ENCODE measurements at places on chromosomes 1 and 21.

DNA sequence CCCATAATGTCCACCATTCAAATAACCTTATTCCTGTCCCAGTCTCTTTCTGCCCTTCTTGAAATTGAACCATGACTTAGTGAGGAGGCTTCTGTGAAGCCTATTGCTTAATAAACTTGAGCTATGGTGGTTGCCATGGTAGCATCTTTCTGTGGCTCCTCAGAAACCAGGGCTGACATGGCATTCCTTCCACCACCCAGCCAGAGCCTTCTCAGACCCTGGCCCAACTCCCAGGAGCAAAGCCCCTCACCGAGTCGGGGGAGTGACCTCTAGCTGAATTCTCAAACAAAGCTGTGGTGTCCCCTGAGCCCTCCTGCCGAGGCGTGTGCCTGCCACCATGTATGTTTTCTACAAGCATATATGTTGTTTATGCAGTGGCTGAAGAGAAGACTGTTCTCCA is 259.1 kb downstream of the CACNA1E start:
- DNase-seq, result no peak

DNA sequence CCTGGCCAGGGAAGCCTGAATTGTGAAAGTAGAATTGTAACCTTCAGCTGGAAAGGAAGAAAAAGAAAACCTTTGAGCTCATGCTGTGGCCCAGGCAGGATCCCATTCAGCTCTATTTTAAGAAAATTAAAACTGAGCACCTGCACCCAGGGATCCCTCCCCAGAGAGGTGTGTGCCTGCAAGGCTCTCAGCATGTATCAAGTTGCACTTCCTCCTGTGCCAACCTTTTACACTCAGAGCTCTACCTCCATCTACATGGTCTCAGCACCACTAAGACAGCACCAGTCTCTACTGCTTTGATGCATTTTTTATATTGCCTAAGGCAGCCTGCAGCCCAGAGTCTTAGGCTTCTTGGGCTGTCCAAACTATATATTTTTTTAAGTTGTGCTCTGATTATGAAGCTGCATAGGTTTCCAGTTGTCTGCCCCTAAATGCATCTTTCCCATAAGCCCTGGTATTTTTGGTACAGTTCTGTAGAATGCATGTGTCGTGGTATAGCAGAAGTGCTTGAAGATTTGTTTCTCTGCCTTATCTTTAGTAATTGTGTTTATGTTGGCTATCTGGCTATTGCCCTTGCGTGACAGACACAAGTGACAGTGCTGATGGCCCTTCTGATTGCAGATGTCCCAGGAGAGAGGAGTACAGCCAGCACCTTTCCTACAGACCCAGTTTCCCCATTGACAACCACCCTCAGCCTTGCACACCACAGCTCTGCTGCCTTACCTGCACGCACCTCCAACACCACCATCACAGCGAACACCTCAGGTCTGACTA is 63.1 kb downstream of the PTPRC start:
- no peak for DNase-seq

DNA sequence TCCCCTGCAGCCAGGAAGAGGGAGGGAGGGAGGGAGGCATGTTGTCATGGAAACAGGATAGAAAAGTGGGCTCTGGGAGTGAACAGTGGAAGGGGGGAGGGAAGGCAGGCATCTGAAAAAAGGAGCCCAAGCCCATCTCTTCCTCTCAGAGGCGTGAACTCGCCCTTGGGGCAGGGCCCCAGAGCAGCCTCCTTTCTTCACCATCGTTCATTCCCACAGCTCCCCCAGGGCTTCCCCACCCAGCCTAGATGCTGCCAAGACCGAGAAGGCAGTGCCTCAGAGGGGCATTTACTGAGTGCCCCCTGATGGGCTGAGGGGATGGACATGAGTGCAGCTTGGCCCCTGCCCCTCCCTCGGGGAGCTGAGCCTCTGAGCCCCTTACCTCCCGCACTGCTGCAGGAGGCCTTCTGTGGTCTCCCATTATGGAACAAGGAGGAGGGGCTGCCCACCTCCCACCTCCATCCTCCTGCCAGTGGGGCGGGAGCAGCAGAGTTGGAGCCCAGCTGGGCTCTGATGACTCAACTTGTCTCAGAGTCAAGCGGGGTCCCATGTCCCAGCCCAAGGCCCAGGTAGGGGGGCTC is 39.1 kb upstream of the KIF21B start:
- DNase-seq, result no peak

DNA sequence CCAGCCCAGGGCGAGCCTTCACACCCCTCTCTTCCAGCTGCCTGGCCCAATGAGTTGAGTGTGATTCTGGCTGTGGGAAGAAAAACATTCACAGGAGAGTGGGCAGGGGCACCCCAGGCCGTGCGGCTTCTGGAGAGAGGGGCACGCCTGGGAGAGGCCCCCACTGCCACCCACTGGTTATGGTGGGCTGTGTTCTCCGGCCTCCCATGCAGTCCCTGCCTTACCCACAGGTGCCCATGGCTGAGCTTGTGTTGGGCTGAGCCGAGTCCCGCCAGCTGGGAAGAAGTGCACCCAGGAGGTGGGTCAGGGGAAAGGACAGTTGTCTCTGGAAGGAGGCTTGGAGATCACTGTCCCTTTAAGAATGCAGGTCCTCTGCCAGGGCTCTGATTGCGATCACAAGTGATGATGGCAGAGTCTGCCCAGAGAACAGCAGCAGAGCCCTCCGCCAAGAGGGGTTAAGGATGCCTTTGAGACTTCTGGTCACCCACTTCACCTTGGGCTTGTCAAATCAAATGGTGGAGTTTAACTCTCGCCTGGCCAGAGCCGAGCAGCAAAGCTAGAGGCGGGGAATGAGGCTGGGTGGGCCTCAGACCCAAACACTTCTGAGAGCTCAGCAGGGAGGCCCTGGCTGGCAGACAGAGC is 124.7 kb upstream of the ARHGEF16 start:
- no peak for DNase-seq

- DNase-seq, result no peak
Observed at GRCh38 chr1:4601941-4602340, 52.5 kb upstream of the AJAP1 start.

DNA sequence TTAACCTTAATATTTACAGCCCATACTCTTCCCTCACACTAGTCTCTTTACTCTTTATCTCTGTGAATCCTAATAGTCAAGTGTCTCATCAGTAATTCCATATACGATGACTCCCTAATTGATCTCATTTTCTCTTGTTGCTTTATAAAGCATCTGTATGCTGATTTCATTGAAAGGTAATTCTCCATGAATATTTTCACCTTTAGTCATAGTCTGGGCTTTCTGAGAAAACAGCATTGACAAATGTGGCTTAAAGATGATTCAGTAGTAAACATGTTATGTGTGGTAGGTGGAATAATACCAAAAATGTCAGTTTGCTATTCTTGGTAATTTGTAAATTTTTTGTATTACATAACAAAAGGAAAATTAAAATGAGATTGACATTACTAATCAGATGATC is 1176.5 kb downstream of the NCAM2 start:
- no peak for DNase-seq

DNA sequence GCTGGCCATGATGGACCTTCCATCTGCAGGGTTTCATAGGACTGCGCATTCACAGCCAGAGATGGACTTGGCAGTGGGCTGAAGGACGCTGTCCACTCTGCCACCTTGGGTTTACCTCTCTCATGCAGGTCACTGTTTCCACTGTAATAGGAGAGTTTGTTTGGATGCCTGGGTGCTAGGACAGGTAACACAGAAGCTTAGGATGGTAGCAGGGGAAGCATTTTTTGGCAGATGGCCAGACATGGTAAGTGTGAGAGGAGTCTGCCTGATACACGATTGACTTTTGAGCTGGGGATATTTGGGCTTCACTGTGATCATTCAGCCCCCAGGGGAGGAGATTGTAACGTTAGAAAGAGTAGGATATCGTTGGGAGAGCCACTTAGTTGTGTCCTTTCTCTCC is 11.8 kb downstream of the PSEN2 start:
- no peak for DNase-seq

All from NCI-H1417 treated with DMSO at 0.1 percent for 48 hours (cell line).